ENCODE measurements at places on chromosomes 2 and 18. TPM values are rescaled to one million over a fixed set of nuclear protein-coding genes. Genes with fewer than 3 reads are reported as not detected.

Gene LINC00305
- total RNA-seq: not detected

Gene NOL4
- not detected for total RNA-seq

DNA sequence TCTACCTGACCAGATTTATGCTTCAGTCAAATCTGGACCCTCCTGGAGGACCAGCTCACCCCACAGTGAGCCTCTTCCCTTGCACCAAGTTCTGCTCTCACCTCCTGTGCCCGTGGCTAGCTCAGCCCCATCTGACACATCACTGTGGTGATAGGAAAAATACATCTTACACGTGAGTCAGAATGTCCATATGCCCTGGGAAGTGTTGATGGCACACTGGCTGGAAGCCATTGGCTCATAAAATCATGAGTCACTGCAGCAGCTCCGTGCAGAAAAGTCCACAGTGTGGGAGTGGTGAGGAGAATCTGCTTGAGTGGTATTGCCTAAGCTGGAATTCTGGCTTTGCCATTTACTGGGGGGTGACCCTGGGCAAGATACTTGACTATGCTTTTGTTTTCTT lies 42.6 kb upstream of the RAPGEF4 start:
- no peak for DNase-seq
- no peak overlapping the region for H3K4me3 ChIP-seq
- H3K27ac ChIP-seq: no peak overlapping the region
- no peaks in the 10 kb centered on the region for H3K36me3 ChIP-seq
- peaks cover 10% of the 10 kb centered on the region for H3K4me1 ChIP-seq
- H3K27me3 ChIP-seq: no peaks in the 10 kb centered on the region

GRCh38 chr2:201882353-201883090 lies 76.2 kb downstream of the CDK15 start:
- H3K27ac ChIP-seq: no peak overlapping the region
- no peaks in the 10 kb centered on the region for H3K36me3 ChIP-seq
- no peak overlapping the region for H3K4me3 ChIP-seq
- H3K27me3 ChIP-seq: no peaks in the 10 kb centered on the region
- DNase-seq: peak; percentile 56

DNA sequence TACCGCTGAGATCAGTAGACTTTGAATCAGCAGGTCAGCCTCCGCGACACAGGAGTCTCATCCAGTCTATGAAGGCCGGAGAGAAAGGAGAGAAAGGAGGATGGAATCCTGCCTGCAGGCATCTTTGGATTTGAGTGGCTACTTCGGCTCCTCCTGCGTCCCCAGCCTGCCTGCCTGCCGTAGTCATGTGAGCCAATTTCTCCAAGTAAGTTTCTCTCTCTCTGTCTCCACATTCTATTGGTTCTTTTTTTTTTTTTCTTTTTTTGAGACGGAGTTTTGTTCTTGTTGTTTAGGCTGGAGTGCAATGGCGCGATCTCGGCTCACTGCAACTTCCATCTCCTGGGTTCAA lies 16.7 kb downstream of the PDCD1 start:
- H3K27ac ChIP-seq: peak overlapping the region; percentile 70
- H3K27me3 ChIP-seq: no peaks in the 10 kb centered on the region
- H3K36me3 ChIP-seq: no peaks in the 10 kb centered on the region
- H3K4me3 ChIP-seq: no peak overlapping the region

DNA sequence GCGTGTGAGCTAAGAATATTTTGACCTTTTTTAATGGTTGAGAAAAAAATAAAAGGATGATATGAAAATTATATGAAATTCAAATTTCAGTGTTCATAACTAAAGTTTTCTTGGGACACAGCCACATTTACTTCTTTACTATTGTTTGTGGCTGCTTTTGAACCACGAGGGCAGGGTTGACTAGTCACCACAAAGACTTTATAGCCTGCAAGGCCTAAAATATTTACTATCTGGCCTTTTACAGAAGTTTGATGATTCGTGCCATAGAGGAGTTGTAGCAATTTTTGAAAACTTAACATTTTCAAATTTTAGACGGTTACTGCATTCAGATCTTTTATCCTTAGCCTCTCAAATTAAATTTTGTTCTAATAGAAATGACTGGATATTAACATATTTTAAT lies 69.9 kb downstream of the LIMS1 start:
- no peaks in the 10 kb centered on the region for H3K27me3 ChIP-seq
- no peak overlapping the region for H3K4me3 ChIP-seq
- no peak overlapping the region for H3K27ac ChIP-seq
- no peaks in the 10 kb centered on the region for H3K36me3 ChIP-seq
- no peak for DNase-seq
- H3K4me1 ChIP-seq: no peaks in the 10 kb centered on the region

DNA sequence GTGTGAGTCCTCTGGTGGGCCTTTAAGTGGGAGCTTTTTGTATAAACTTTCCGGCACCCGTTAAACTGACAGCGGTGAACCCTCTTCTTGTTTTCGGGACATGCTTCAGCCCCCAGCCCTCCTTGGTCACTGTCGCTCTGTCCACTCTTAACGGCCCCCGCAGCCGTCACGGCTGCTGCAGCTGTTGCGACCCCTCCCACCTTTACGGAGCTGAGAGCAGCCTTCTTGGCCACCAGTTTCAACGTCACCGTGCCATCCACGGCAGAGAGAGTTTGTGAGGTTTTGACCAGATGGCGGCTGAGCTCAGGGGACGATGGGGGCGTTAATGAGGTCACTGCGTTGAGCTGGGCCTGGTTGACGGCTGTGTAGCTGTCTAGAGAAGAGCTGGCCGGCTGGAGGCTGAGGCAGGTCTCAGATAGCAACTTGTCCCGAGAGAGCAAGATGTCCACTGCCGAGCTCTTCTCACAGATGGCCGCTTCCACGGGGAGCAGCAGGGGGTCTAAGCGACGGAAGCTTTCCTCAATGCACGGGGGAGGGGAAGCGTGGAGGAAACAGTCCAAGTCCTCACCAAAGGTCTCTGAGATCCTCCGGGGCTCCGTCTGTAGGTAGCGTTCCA lies 41.9 kb downstream of the KLF7 start:
- peaks cover 37% of the 10 kb centered on the region for H3K4me1 ChIP-seq
- peak overlapping the region; percentile 43 for H3K27ac ChIP-seq
- no peak overlapping the region for H3K4me3 ChIP-seq
- DNase-seq: peak; percentile 54
- no peaks in the 10 kb centered on the region for H3K27me3 ChIP-seq

DNA sequence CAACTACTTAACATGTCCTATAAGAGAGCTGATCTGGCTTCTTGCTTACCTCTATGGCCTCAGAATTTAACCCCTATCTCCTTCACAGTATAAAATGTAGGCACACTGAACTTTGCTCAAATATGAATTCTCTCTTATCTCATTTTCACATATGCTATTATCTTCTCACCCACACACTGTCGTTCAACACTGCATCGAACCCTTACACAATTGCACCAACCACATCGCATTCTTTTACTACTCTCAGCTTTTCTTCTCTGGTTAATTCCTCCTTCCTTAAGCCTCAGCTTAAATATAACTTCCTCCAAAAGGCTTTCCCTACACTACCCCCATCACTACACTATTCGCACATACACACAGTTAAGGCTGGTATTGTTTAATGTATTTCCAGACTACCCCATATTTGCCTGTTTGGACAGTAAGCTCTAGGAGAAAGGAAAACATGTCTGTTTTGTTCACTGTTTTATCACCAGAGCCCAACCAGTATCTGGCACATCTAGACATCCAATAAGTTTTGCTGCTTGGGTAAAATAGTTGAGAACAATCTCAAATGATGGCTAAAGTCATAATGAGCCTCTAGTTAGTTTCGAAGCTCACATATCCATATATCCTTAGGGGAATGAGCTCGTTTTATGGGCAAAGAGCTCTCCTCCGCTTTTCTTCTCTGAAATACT lies 47.7 kb downstream of the HIBCH start:
- H3K27me3 ChIP-seq: no peaks in the 10 kb centered on the region
- H3K4me1 ChIP-seq: no peaks in the 10 kb centered on the region
- no peak overlapping the region for H3K27ac ChIP-seq
- no peak for DNase-seq
- H3K4me3 ChIP-seq: no peak overlapping the region
- H3K36me3 ChIP-seq: no peaks in the 10 kb centered on the region

- H3K27me3 ChIP-seq: no peaks in the 10 kb centered on the region
- DNase-seq: no peak
- H3K27ac ChIP-seq: no peak overlapping the region
- peaks cover 14% of the 10 kb centered on the region for H3K4me1 ChIP-seq
These were observed 134.7 kb downstream of the UBR3 start for GRCh38 chr2:169961911-169962310.

DNA sequence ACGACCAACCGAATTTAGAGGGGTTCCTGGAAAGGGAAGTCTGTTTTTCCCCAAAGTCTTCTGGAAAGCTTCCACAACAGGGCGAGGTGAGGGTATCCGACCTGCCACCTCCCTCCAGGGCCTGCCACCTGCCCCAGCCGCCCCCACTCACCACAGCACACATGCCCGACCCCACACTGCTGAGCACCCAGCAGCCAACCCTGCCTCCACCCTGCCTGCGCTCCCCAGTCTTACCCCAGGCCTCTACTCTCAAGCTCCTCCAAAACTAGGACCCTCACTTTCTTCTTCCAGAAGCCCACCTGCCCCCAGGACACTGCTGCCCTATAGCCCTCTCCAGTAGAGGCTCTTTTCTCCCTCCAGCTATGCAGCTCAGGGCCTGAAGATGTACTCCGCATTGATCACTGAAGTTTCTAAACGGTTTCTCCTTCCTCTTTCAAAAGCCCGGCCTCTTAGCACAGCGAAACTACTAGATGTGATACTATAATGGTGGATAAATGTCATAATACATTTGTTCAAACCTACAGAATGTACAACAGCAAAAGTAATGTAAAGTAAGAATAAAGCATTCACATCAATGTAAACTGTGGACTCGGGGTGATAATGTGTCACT lies 128.8 kb upstream of the SLC1A4 start:
- DNase-seq: no peak
- H3K27ac ChIP-seq: peak overlapping the region; percentile 99
- H3K36me3 ChIP-seq: no peaks in the 10 kb centered on the region
- H3K27me3 ChIP-seq: no peaks in the 10 kb centered on the region

- no peaks in the 10 kb centered on the region for H3K27me3 ChIP-seq
- no peaks in the 10 kb centered on the region for H3K36me3 ChIP-seq
- H3K4me1 ChIP-seq: no peaks in the 10 kb centered on the region
- H3K4me3 ChIP-seq: no peak overlapping the region
These were observed 107.7 kb upstream of the PPP1CB start for GRCh38 chr2:28643911-28644334.

- no peaks in the 10 kb centered on the region for H3K4me1 ChIP-seq
- no peaks in the 10 kb centered on the region for H3K36me3 ChIP-seq
- no peaks in the 10 kb centered on the region for H3K27me3 ChIP-seq
- H3K4me3 ChIP-seq: no peak overlapping the region
- no peak for DNase-seq
- no peak overlapping the region for H3K27ac ChIP-seq
These were observed 105.4 kb downstream of the ACOXL start for GRCh38 chr2:110837446-110838409.

DNA sequence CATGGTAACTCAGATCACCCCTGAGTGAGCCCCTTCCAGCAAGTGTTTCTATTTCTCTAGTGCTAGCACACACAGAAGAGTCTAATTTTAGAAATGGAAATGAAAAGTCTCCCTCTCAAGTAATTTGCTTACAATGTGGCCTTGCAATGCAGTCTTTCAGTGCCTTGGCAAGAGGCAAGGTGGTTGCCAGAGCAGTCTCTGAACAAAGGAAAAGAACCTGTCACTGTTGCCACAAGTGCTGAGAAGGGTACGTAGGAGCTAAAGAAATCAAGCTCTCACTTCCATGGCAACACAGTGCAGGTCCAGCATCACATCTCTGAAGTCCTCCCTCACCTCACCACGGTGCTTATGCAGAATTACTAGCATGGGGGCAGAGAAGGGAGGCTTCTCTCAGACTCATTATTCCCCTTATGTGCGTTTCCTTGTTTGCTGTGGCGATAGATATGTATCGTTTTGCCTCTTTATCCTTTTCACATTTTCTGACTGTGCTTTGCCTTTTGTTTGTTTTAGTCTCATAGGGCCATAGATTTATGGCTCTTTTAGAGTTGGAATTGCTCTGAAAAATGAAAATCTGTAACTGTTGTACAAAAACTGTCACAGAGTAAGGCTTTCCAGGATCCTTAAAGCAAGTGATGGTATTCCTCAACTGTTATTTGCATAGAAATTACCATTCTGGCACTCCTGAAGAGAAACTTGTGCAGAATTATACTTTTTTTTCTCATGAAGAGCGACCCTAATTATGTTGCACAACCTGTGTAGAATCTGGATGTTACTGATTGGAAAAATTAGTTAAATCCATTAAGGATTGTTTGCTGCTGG lies 164.8 kb downstream of the CCDC85A start:
- no peak overlapping the region for H3K27ac ChIP-seq
- no peak for DNase-seq
- H3K4me3 ChIP-seq: no peak overlapping the region
- no peaks in the 10 kb centered on the region for H3K4me1 ChIP-seq
- no peaks in the 10 kb centered on the region for H3K36me3 ChIP-seq

DNA sequence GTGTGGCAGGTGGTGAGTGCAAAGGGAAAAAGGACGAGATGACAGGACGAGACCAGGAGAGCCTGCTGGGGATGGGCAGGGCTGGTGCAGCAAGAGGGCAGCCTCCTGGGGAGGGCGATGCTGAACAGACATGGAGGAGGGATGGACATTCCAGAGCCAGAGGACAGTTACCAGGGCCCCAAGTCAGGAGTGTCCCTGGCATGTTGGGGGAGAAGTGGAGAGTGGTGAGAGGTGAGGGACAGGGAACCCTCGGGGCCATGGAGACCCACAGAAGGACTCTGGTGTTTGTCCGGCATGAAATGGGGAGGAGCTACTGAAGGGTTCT lies 19.0 kb downstream of the MTERF4 start:
- no peak for DNase-seq
- H3K27ac ChIP-seq: no peak overlapping the region
- H3K4me3 ChIP-seq: no peak overlapping the region
- no peaks in the 10 kb centered on the region for H3K27me3 ChIP-seq

DNA sequence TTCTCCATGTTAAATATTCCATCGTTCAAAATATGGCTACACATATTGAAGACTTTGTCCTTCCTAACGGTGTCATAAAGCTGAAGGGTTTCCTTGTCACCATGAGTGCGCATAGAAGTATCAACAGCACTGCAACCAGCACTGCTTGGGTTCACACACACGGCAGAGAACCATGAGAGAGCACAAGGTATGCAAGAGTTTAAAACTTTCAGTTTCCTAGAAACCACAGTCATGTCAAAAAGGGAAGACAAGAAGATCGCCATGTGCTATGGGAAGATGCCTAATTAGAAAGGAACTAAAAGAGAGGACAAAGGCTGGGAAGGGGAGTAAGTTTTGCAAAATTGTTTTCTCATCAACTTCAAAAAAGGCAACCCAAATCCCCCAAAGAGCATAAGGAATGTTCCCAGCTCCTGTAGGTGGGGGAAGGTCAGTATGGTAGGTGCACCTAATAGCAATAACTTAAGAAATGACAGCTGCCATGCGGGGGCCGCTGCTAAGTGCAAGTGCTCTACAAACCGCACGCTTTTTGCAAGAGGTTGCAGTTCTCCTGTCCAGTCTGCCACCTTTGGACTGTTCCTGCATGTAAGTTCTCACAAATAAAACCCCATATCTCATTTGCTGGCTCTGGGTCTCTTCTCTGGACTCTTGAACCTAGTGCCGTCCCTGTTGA lies 136.8 kb downstream of the TMEM163 start:
- DNase-seq: no peak
- no peaks in the 10 kb centered on the region for H3K27me3 ChIP-seq
- H3K4me1 ChIP-seq: no peaks in the 10 kb centered on the region
- H3K36me3 ChIP-seq: no peaks in the 10 kb centered on the region

GRCh38 chr2:237194081-237194480 lies 108.4 kb downstream of the COPS8 start:
- no peak overlapping the region for H3K4me3 ChIP-seq
- H3K27ac ChIP-seq: no peak overlapping the region
- H3K36me3 ChIP-seq: no peaks in the 10 kb centered on the region
- peaks cover 6% of the 10 kb centered on the region for H3K4me1 ChIP-seq

Data from heart left ventricle (tissue), 16 donors.